Astrocyte (in vitro differentiated cells and primary cell): ENCODE measurements at places on chromosomes 3 and 15. TPM values are rescaled to one million over a fixed set of nuclear protein-coding genes. Genes with fewer than 3 reads are reported as not detected.

GRCh38 chr3:26345613-26346012 lies 277.0 kb upstream of the LRRC3B start:
- no peak for DNase-seq

DNA sequence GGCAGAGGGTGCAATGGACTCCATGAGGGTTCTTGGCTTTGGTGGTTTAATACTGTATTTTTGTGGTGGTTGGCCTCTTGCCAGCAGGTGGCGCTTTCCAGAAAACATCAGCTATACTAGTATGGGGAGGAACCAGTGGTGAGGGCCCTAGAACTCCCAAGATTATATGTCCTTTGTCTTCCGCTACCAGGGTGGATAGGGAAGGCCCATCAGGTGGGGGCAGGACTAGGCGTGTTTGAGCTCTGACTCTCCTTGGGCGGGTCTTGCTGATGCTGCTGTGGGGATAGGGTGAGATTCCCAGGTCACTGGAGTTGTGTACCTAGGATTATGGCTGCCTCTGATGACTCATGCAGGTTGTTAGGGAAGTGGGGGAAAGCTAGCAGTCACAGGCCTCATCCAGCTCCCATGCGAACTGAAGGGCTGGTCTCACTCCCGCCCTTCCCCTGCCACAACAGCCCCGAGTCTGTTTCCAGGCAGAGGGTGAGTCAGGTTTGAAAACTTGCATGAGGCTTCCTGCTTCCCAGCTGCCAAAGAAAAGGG lies 357.7 kb downstream of the OTOL1 start:
- DNase-seq = peak; percentile 87

GRCh38 chr15:28975766-28976179 lies 90.0 kb downstream of the APBA2 start:
- DNase-seq = no peak

The CHRFAM7A gene
- 0.64 and 1.8 TPM in 2 replicates for total RNA-seq

The MKRN3 gene
- total RNA-seq = not detected in 2 replicates

DNA sequence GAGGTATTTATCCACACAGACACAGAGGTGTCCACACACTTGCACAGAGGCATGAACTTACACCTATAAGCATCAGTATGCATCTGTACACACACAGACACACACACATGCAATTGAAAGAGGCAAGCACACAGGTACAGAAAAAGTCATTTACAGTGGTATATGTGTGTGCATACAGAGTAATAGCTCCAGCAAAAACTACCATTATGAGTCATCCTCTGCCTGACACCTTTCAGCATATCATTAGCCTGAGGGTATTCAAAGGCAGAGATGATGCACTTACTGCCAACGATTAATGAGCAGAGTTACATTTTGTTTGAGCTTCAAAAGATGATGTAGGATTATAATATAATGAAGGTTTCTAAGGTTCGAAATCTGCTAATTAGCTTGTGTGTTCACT lies 100.3 kb upstream of the TPRG1 start:
- DNase-seq = no peak

DNA sequence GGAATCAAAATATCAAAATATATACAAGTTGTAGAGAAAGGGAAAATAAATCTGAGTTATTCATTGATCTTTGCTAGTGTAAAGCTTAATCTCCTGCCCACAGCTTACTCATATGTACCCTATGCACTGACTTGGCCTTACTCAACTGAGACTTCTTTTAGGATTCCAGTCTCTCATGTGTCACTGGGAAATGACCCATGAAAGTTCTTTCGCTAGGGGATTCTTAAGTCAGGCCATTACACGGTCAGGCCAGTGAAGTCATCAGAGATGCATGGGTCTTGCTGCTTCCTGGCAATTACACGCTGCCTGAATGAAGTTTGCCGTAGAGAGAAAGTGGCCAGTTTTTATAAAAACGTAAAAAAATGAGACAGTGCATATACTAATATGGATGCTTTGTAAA lies 20.7 kb upstream of the LPP start:
- DNase-seq = peak; percentile 89

The MUC20 gene
- total RNA-seq = 0.41 TPM in 1 of 2 replicates, not detected in the other

The PRR20G gene
- not detected in 2 replicates for total RNA-seq

DNA sequence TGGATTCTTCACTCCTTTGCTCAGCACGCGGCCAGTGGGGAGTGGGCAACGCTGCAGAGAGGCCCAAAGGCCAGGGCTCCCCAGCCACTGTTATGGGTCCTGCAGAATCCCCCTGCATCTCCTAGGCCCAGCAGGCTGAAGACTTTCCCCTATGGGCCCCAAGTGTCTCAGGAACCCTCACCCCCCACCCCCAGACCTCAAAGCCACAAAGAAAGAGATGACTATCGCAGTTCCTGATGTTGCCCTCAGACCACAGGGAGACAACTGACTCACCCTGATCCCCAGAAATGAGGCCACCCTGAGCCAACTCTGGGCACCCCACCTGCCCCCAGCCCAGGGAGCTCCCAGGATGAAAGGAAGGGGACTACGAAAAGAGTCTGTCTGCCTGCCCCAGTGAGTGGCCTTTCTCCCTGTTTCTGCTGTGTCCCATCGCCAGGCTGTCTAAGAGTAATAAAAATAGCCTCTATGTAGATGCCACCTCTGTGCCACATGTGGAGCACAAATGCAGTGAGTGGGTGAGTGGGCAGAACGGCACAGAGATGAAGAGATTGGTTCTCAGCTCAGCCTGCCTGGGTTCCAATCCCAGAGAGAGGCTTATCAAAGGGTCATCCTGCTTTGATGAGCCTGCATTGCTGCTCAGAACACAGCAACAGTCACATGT lies 283.0 kb downstream of the UACA start:
- no peak for DNase-seq

GRCh38 chr3:69712269-69712668 lies 27.0 kb upstream of the MITF start:
- no peak for DNase-seq

DNA sequence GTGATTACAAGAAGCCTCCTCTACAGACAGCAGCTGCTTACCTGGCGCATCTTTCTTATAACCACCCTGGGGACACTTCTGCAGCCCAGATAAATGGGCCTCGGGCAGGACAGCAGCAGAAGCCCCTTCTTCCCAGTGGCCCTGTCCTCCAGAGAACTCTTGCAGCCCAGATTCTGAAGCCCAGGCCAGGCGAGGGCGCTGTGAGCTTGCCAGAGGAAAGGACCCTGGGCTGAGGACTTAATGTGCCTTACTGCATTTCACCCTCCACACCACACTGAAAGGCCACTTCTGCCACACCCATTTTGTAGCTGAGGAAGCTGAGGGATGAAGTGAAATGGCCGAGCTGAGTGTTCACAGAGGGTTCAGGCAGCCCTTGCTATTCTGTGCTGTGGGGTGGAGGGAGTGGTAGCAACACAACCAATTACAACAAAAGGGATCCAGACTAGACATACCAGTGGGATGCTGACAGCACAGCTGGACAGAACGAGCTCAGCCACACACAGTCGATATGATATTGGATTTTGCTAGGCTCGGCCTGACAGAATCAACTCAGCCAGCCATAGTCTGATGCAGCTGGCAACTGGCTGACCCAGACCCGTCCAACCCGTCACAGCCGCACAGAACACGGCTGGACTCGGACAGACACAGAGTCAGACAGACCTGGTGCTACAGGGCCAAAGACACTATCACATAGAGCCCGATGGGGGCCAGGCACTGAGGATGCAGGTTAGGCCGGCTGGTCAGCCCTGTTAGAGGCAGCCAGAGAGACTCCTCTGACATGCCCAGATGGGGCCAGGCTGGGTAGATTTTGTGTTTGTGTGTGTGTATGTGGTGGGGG lies 7.3 kb downstream of the ACOX2 start:
- no peak for DNase-seq

The MAPKAPK3 gene
- 21.1 and 23.4 TPM in 2 replicates for total RNA-seq

The NRROS gene
- total RNA-seq = not detected in 2 replicates

The TMIE gene
- total RNA-seq = 0.34 and 0.53 TPM in 2 replicates

- no peak for DNase-seq
Measured at GRCh38 chr15:48388910-48389309, 57.7 kb downstream of the DUT start.

DNA sequence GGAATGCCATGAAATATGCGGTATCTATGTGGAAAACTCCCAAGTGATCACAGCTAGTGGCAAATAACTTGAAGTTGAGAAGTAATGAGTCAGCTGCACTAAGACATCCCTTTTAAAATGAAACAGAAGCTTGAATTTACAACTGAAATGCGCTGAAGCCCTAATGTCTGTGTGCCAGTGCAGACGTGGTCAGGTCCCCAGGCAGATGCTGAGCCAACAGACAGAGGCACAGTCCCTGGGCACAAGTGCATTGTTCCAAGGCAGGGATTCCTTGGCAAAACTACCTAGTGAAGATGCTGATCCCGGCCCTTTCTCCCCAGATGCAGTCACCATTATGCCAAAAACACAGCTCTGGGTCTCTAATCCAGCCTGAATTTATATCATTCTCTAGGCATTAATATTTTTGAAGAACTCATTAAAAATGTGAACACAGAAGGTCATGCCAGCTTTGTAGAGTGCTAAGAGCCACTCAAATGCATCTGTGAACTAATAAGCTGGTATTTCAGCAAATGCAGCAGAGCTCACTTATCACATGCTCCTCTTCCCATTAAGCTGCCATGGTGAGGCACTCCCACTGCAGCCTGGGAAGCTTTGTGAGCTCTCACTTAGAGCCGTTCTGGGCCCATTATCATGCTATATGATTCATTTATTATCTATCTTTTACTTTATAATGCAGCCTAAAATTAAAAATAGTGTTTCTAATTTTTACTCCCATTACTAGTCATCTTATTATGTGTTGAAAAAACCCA lies 200.1 kb downstream of the GABRB3 start:
- no peak for DNase-seq

DNA sequence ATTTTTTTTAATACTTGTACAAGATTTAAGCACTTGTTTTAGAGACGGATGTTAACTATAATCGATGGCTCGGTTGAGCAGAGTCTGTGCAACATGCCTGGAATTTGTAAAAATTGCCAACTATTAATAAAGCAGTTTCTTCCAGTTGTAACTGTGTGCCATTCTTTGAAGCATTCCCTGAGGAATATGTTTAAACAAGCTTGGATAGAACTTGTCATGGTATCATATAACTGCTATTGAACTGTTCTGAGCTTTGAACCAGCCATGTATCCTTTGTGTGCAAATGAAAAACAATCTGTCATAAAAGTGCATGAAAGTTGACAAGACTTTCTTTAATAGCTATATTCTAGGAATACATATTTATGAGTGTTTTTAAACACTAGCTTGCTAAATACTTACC lies 45.8 kb upstream of the UBE2E2 start:
- no peak for DNase-seq

- DNase-seq = no peak
Measured at GRCh38 chr3:53645754-53646153, 151.3 kb downstream of the CACNA1D start.

GRCh38 chr15:44804298-44805046 lies 68.1 kb downstream of the TRIM69 start:
- no peak for DNase-seq

- DNase-seq = peak; percentile 98
Measured at GRCh38 chr3:99509224-99509623, 129.2 kb upstream of the COL8A1 start.

The ZPLD1 gene
- total RNA-seq = 0.45 and 0.60 TPM in 2 replicates

The ZNF860 gene
- total RNA-seq = 2.7 and 3.7 TPM in 2 replicates
